Head of caudate nucleus (tissue), 42 donors: ENCODE measurements at places on chromosomes 4 and X.

DNA sequence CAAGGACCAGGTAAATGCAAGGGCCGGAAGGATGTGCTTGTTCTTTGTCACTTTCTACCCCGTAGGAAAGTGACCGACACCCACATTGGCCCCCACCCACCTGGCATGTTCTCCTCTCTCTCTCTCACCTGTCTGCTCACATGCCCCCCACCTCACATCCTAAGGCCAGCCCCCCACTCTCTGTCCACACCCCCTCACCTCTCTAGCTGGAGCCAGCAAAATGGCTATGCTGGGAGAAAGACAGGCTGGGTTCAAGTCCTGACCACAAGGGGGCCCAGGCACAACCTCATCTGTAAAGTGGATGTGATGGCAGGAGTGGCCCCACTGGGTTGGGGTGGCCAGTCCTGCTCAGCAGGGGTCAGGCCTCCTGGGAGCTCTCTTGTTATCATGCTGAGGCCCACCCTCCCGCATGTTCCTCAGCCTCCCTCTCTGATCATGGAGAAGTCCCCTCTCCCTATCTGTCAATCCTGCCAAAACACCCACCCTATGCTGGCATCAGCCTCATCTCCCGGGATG lies 1.7 kb upstream of the PPP2R2C start:
- DNase-seq: peak; percentile 16

DNA sequence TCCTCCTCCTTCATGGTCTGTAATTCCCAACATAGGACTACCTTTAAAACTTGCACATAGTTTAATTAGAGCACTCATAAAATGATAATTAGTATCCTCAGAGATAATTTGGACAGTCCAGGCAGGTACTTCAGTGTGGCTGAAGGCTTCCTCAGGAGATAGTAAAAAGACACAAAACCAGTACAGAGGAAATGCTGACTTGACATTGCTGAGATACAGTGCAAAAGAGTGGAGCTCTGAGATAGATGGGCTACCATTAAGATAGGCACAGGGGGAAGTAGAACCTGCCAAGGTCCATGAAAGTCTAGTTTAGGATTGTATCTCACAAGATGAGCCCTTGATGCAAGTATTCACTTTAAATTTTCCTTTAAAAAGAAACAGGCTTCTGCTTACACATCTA lies 91.0 kb downstream of the USP9X start:
- no peak for DNase-seq

DNA sequence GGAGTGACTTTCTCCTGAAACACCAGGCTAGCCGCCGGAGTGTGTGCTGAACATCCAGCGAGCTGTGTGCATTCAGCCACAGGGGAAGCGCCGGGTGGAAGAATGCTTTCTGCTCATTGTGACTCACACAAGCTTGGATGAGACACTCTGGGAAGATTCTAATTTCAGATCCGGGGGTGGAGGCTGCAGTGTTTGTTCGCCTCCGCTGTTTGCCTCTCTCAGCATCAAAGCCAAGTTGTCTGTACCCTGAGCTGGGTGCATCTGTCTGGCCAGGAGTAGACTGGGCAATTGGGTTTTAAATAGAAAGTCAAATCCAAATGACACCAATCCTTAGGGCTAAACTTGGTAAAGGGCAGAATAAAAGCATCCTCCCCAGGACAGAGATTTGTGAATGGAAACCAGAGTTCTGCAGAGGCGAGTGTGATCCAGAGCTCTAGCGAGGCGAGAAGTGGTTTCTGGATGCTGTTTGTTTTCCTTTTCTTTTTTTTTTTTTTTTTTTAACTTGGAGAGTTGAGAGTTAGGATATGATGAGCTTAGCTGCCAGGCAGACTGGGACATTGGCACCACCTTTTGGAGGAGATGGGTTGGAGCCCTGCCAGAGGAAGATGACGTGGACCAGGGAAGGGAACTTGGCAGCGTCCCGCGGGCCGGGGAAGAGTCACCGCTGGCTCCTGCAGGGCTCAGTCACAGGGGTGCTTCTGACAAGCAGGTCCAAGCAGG lies 196.0 kb upstream of the PSAPL1 start:
- DNase-seq: peak; percentile 72

- no peak for DNase-seq
Observed at GRCh38 chrX:149222040-149222439, 283.1 kb downstream of the IDS start.

GRCh38 chrX:24493740-24494581 lies 28.9 kb downstream of the PDK3 start:
- no peak for DNase-seq

DNA sequence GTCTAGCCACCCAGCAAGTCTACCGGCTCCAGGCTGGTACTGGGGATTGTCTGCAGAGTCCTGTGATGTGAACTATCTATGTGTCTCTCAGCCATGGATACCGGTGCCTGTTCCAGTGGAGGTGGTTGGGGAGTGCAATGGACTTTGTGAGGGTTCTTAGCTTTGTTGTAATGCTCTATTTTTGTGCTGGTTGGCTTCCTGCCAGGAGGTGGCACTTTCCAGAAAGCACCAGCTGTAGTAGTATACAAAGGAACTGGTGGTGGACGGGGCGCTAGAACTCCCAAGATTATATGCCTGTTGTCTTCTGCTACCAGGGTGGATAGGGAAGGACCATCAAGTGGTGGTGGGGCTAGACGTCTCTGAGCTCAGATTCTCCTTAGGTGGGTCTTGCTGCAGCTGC lies 306.4 kb upstream of the POF1B start:
- no peak for DNase-seq

DNA sequence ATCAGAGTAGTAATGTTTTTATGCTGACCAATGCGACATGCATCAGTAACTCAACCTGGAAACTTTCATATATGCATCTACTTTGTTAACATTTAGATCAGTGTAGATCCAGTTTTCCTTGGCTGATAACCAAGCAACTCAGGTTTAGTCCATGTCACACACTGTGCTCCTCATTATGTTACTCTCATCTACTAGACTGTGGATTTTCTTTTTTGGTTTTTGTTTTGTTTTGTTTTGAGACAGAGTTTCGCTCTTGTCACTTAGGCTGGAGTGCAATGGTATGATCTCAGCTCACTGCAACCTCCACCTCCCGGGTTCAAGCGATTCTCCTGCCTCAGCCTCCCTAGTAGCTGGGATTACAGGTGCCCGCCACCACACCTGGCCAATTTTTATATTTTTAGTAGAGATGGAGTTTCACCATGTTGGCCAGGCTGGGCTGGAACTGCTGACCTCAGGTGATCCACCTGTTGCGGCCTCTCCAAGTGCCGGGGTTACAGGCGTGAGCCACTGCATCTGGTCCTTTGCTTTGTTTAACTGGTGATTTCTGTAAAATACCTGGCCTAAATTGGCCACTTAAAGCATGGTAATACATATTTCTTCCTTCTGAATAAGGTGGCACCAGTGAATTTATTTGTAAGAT lies 48.6 kb downstream of the SMARCAD1 start:
- no peak for DNase-seq

DNA sequence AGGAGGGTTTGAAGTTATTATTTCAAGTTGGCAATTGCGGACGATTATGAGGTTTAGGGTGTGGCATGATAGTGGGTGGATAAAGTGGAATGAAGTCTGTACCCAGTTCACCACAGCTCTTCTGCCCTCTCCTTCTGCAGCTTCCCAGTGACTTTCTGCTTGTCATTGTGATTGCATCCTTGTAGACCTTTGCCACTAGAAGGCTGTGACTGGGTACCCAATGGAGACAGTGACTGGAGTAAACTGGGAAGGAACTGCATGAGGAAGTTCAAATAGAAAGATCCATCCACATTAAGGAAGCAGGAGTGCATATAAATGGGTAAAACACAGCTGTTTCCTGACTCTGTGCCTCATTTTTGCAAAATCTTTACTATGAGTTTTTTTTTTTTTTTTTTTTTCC lies 53.5 kb upstream of the SPANXN3 start:
- DNase-seq: no peak

- DNase-seq: peak; percentile 29
Observed at GRCh38 chr4:16443504-16444088, 217.3 kb upstream of the TAPT1 start.

DNA sequence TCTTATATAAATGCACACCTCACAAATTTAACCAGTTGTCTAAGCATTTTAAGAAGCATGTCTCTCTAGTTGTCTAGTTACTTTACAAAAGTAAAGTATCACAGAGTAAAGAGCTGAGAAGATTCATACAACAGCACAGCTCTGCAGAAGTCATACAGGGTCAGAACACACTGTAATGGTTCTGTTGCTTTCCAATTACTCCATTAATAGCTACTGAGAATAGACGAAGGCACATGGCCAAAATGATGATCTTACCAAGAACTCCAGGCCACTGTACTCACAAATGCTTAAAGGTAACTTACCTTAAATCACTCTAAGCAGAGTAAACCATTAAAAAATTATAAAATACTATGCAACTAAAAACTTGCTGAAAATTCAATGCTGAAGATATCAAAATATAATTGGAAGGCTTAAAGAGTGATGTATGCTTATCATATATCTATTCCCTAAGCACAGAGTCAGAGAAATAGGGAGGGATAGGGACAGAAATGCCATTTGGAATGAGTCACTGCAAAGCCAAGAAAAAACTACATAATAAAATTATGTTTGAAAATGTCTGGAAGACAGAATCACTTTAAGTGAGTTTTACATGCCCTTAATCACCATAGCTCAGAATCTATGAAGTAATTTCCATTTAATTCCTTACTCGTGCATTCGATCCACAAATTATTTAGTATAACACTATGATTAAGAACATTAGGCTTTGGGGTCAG lies 71.0 kb downstream of the DDX60L start:
- no peak for DNase-seq

DNA sequence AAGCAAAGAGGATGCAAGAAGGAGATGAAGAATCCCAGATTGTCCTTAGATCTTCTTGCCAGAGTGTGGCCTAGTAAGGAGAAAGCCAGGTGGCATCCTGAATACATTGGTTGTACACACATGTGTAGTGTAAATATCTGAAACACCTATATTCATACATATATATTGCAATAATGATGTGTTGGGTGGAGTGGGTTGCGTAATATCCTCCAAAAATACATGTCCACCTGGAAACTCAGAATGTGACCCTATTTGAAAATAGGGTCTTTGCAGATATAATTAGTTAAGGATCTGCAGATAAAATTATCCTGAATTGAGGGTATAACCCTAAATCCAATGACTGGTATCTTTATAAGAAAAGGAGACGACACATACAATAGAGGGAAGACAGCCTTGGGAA lies 216.3 kb downstream of the NLGN4X start:
- no peak for DNase-seq

- DNase-seq: no peak
Observed at GRCh38 chrX:124216396-124217115, 115.9 kb upstream of the TEX13D start.

GRCh38 chr4:19051831-19052230 lies 1030.3 kb upstream of the LCORL start:
- no peak for DNase-seq

GRCh38 chr4:152052451-152053057 lies 291.7 kb upstream of the GATB start:
- DNase-seq: no peak

DNA sequence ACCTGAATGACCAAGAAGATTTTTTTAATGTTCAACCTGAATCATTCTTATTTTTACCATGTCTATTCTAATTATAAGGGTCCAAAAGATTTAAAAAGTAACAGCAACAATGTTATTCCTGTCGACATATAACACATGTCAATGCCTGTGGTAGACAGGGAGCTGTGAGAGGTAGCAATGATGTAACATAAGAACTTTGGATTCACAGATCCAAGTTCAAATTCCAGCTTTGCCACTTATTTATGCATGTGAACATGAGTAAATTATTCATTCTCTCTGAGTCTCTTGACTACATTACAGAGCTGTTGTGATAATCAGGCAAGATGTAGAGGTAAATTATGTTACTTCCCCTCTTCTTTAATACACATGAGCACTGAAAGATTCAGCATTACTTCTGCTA lies 54.5 kb downstream of the KLHL8 start:
- no peak for DNase-seq
